Foreskin keratinocyte (primary cell): ENCODE measurements at places on chromosomes 1 and 21.

DNA sequence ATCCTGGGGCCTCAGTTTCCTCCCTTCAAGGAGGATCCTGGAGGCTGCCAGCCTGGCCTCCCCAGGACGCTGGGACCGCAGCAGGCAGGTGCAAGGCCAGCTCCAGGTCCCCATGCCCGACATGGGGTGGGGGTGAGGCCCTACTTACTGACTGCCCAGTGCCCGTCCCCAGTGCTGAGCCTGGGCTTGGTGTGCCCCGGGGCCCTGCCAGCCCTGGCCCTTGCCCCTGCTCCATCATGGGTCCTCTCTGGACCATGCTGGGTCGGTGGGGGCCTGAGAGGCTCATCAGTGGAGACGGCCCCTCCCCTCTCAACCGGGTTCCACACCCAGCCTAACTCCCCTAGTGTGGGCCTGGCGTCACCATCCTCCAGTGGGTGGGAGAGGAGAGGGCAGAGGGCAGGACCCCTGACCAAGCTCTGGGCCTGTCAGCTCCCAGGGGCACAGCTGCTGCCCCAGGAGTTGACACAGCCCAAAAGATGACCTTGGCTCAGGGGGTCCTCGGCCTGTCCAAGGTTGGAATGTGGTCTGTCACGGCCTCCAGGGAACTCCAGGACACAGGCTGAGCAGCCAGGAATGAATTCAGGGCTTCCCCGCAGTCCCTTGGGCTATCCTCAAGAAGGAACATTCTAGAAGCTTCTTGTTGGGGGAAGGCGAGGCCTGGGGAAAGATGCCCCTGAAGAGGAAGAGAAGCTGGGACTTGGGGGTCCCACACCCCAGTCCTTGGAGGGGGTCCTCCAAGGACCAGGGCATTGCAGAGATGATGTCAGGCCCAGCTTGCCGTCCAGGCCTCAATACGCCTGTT, 17.6 kb upstream of the ARF1 start:
- no peak for DNase-seq

- DNase-seq, result no peak
Observed at GRCh38 chr1:222023025-222023424, 281.1 kb upstream of the DUSP10 start.

GRCh38 chr1:53959664-53960250, 13.6 kb downstream of the LRRC42 start:
- DNase-seq, result no peak

- DNase-seq, result peak; percentile 86
Observed at GRCh38 chr21:42220138-42220701, 1.3 kb downstream of the ABCG1 start.

- no peak for DNase-seq
Observed at GRCh38 chr1:46532498-46533178, 18.8 kb downstream of the KNCN start.
